Suppressor macrophage treated with lipopolysaccharide for 4 hours (primary cell): ENCODE measurements at places on chromosomes 3 and 15.

DNA sequence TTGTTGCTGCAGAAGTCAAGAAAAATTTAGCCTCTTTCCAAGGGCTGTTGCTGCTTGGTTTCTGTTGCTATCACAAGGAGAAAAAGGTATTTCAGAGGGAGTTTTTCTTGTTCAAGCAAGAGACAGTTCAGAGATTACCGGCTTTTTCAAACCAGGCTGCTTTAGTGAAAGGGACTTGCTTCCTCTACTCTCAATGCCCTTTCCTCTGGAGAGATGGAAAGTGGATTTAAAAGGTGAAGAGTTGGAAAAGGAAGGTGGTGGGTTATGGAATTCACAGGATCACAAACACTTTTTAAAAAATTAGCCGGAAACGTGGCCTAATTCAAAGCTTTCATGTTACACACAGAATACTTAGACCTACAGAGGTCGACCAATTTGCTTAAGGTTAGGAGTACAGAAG lies 1.1 kb downstream of the PARP6 start:
- DNase-seq: no peak

DNA sequence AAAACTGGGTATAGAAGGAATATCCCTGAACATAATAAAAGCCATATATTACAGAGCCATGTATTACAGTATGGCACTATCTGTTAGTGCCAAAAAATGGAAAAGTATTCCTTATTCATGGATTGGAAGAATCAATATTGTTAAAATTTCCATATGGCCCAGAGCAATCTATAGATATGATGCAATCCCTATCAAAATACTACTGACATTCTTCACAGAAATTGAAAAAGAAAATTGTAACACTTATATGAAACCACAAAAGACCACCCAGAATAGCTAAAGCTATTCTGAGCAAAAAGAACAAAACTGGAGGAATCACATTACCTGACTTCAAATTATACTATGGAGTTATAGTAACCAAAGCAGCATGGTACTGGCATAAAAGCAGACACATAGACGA lies 218.8 kb downstream of the PLCL2 start:
- no peak for DNase-seq

GRCh38 chr3:136074546-136075170 lies 109.1 kb downstream of the PPP2R3A start:
- DNase-seq: no peak

DNA sequence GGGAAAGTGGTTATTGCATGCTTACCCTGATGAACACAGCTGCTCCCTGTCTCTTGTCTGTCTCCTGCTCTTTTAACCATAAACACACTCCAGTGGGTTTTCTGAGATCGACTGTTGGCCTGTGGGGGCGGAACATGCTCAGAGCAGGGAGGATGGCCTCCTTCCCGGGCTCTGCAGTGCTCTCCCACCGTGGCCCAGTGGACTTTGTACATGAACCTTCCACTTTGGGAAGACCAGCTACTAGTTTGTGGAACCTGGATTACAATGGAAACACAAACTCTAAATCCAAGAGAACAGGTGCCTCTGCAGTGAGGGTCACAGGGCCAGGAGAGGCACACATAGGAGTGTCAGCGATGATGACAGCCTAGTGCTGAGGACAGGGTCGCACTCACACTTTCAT lies 56.5 kb downstream of the KLF13 start:
- no peak for DNase-seq

DNA sequence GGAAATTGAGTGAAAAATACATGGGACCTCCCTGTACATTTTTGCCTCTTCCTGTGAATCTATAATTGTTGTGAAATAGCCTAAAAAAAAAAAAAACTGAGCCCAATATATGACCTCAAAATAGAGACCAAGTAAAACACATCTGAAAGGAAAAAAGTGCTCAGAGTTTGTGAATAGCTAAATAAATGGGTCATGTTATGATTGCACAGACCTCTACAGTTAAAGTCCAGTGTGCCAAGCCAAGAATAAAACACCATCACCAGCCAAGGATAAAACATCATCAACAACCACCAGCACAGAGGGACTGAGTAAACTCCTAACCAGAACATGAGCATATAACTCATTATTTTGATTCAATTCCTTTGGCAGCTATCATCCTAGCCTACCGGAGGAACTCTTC lies 115.6 kb upstream of the AGTR1 start:
- no peak for DNase-seq

GRCh38 chr3:138036572-138036971 lies 26.6 kb downstream of the CLDN18 start:
- no peak for DNase-seq

GRCh38 chr3:106482451-106482850 lies 613.6 kb upstream of the CBLB start:
- DNase-seq: no peak

DNA sequence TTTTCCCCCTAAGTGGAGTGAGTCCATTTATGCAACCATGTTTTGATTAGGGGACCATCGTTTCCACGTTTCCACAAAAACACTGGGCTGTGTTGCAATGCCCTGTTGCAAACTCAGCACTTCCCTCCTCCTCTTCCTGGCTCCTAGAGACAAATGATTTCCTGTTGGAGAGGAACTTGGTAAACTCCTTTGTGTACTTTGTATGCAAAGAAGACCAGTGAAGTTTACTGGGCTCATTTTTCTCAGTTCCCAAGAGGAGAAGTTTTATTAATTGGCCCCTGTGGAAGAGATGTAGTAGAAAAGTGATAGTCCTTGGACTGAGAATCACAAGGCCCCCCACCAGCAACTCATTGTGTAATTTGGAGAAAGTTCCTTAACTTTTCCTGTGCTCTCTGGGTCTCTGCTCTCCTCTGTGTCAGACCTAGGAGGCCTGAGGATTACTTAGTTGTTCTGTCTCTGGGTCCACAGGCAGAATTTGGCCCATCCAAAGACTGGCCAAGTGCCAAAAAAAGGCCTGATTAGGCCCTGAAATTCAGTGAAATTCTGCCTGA lies 95.0 kb downstream of the ATG7 start:
- DNase-seq: peak; percentile 53

- DNase-seq: peak; percentile 85
Observed at GRCh38 chr3:56795829-56796185, 5.9 kb downstream of the ARHGEF3 start.

DNA sequence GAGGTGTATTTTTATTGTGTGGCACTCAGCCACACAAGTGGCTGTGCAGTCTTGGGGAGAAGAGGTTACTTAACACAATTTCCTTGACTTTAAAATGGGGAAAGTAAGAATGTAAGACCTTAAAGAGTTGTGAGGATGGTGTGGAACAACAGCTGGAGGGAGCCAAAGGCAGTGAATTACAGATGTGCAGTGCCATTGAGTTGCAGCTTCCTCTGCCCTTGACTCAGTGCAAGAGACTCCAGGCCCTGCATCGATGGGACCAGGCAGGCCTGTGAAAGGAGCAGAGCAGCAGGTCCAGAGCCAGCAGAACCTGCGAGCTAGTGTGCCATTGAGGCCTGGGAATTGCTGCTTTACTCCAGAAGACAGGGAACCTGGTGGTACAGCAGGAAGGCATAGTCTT lies 27.2 kb downstream of the EEFSEC start:
- no peak for DNase-seq

- DNase-seq: no peak
Observed at GRCh38 chr15:28286031-28286430, 35.9 kb downstream of the HERC2 start.

GRCh38 chr15:90901175-90902039 lies 1.7 kb upstream of the MAN2A2 start:
- no peak for DNase-seq
